ENCODE measurements at places on chromosomes 11 and 22.

GRCh38 chr11:2621894-2622293 lies 77.9 kb downstream of the KCNQ1OT1 start:
- no peak for DNase-seq

GRCh38 chr22:22389467-22389866 lies 119.1 kb downstream of the ZNF280B start:
- no peak for DNase-seq

GRCh38 chr22:43905681-43906080 lies 13.9 kb upstream of the PNPLA5 start:
- no peak for DNase-seq

GRCh38 chr11:130725421-130726233 lies 190.7 kb downstream of the SNX19 start:
- no peak for DNase-seq

DNA sequence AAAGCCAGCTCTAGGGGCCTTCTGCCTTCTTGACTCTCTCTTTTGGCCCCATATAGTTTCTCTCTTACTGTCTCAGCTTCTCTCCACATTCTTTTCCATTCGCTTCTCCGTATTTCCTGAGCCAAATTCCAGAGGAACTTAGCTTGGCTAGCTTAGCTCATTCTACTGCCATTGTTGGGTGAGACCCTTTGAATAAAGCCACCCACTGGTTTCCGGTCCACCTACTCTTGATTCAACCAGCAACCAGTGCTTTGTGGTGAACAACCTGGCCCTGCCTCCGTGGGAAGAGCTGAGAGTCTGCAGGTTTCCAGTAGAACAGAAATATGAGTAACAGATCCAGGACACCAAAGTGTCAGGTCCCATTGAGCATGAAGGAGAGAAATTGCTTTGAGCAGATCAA lies 81.3 kb upstream of the ARHGAP20 start:
- peak; percentile 7 for DNase-seq

DNA sequence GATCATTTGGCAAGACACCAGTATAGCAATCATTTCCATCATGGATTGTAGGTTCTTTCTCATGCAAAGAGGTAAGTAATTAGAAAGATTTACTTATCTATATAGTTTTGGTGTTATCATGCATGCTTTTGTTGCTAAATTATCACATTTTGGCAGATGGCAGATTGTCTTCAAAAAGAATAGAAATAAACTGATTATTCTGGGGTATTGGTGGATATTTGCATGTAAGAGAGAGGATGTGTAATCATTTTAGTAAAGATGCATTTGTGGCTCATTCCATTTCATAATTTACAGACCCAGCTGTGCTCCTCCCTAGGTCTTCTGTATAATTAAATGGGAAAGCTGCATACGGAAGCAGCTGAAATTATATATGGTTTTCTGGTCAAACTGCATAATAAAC lies 875.7 kb upstream of the ANO3 start:
- no peak for DNase-seq

- no peak for DNase-seq
These were observed at the start of gene FIBIN for GRCh38 chr11:26993965-26994457. TSS of gene FIBIN (plus strand) at chr11:26994112. CDS start at chr11:26994527, 415 bp downstream.

- no peak for DNase-seq
These were observed 121.9 kb downstream of the ARHGAP42 start for GRCh38 chr11:100808904-100809491.

DNA sequence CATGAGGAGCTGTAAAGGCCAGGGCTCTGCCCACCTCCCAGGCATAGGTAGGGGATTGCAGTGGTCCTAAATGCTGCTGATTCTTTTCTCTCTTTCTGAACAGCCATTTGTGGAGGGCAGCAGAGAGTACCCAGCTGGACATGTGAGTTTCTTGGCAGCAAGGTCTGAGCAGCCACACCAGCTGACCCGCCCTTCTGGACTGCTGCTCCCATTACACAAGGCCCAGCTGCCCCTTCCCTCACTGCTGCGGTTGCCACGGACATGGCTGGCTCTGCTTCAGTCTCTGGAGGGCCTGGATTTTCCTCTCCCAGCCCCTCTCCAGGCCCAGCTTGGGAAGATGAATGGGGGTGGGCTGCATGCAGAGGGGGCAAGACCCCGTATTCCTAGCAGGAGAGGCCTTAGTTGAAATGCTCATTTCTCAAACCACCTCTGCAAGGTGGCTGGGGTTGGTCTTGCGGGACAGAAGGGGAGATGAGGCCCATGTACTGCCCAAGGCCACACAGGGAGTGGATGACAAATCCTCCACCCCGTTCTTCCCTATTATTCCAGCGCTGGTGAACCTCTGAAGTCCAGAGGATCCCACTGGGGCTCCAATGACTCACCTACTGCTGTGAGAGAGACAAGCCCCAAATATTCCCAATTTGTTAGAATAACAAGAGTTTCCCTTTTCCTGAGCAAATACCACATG lies 4.6 kb downstream of the LGALS12 start:
- no peak for DNase-seq

DNA sequence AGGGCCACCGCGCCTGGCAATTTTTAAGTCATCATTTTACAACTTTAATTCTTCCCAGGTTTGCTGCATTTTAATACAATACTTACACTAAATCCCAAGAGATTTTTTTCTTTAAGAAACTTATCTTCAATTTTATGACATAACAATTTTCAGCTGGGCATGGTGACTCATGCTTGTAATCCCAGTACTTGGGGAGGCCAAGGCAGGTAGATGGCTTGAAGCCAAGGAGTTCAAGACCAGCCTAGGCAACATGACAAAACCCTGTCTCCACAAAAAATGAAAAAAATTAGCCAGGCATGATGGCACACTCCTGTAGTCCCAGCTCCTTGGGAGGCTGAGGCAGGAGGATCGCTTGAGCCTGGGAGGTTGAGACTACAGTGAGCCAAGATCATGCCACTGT lies 38.8 kb downstream of the CLDN25 start:
- DNase-seq, result no peak

DNA sequence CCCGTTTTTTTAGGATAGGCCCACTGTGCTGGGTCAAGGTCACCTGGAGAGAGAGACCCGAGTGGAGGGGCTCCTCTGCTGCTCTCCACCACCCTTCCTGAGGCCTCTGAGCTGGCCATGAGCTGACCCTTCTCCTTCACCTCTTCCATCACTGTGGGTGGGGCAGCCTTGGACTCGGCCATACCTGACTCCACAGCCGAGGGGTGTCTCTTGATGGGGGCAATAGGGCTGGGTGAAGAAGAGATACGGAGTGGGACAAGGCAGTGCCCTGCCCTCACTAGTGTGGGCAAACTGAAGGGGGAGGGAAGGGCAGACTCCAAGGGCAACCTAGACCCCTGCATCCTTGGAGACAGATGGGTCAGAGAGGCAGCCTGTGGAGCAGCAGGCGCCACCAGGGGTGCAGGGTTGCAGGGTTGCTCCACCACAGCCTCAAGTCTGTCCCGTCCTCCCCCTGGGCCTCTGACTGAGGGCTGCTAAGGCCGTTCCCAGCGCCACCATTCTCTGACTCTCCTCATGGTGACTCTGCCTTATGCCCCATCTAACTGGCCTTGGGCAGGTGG lies 20.1 kb upstream of the NECTIN1 start:
- no peak for DNase-seq

- DNase-seq, result no peak
These were observed 142.5 kb downstream of the APOL5 start for GRCh38 chr22:35860087-35860733.

DNA sequence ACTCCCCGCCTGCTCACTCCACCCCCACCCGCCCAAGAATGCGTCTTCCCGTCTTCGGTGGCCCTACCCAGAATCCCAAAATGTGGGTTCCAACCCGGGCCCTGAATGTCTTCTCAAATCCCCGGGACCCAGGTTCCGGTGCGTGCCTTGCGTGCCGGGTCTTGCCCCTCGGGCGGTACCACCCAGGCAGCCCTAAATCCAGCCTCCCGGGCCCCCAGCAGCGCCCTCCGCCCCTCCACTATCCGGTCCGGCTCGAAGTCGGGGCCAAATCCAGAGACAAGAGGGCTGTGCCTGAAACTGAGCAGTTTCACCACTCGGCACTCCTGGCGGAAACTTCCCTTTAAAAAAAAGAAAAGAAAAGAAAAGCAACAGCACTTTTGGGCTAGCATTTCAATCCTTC lies 16.3 kb upstream of the CCT8L2 start:
- no peak for DNase-seq

DNA sequence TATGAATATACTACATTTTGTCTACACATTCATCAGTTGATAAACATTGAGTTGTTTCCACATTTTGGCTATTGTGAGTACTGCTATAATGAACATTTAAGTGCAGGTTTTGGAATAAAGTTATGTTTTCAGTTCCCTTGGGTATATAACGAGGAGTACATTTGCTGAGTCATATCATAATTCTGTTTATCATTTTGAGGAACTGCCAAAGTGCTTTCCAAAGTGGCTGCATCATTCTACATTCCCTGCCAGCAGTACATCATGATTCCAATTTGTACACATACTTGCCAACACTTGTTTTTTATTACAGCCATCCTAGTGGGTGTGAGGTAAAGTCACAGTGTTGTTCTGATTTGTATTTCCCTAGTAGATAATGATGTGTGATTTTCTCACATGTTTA lies 1458.6 kb upstream of the TENM4 start:
- DNase-seq, result no peak

DNA sequence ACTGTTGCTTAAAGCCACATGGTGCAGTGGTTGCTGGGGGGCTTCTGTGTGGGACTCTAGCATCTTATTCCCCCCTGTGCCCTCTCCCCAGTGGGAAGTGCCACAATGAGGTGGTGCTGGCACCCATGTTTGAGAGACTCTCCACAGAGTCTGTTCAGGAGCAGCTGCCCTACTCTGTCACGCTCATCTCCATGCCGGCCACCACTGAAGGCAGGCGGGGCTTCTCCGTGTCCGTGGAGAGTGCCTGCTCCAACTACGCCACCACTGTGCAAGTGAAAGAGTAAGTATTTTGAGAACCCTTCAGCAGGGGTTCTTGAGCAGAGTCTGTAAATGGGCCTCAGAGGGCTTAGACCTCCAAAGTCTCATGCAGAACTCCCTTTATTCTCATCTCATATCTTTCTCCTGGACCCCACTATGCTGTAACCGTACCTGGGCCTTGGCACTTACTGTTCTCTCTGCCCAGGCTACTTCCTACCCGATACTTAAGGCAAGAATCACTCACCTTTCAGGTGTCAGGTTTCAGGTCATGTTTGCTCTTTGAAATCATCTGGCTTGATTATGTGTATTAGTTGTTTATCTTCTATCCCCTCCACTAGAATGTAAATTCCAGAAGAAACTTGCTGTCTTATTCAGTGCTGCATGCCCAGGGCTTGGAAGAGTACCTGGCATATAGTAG lies 32.4 kb downstream of the PIK3IP1 start:
- DNase-seq, result no peak

DNA sequence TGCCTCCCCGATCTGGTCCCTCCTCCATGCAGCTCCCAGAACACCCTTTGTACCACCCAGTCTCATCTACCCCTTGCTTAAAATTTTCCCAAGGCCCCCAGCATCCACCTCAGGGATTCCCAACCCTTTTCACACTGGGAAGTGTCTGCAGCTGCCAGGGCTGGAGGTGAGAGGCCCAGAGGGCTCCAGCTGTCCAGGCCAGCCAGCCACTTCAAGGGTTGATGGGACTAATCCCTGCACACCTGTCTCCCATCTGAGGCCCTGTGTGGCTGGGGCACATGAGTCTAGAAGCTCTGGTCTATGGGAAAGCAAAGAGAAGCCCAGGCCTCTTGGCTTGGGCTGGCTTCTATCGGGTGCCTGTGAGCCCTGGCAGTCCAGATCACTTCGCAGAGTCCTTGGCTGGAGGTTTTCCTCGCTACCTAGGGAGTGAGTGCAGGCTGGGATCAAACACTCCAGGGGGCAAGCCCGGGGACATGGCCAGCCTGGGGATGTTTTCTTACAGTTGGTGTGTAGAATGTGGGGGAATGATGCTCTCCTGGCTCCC lies 41.1 kb upstream of the TPBGL start:
- DNase-seq, result no peak

DNA sequence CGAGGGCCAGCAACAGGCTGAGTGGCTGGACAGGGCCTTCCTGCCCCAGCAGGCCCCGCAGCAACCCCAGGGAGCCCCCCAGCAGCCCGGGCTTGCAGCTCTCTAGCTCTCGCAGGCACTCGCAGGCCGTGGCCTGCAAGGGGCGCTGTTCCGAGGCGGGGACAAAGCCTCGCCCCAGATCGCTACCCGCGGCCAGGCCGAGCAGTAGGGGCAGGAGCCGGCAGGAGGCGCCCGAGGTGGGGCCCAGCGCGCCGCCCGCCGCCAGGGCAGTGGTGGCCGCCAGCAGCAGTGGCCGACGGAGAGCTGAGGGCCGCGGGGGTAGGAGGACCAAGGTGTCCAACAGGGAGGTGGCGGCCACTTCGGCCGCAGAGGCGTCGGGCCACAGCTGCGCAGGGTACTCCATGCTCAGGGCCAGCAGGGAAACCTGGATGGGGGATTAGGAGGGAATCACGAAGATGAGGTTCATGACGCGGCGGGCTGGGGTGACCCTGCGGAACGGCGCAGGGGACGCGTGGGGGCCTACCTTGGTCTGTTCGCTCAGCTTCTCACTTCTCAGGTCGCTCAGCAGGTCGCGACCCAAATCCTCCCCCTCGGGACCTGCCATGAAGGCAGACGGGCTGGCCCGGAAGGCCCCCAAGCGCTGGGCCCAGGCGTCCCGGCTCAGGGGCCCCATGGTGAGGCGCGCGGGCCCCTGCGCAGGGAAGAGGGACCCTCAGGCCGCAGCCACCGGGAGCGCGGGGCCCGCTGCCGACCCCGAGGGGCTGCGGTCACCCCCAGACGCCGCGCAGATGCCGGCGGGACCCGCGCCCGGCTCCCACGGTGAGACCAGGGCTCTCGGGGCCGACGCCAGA lies 632 bp downstream of the AP5B1 start:
- peak; percentile 92 for DNase-seq

- no peak for DNase-seq
These were observed 11.7 kb upstream of the FXYD6 start for GRCh38 chr11:117888139-117888566.

DNA sequence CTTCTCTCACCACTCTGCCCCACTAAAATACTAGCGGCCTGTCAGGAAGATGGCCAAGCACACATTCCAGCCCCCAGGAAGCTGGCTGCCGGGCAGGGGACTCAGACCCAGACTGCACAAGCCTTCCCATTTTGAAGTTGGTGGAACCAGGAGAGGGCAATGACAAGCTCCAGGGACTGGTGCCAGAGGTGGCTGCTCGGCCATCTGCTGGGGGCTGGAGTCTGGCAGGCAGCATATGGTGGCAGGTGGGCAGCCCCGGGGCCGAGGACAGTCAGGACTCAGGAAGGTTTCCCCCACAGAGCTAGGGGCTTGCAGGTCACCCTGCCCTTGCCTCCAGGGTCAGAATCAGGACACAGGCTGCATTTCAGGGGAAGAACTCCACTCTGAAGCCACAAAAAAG lies 22.6 kb downstream of the KCNJ5 start:
- DNase-seq, result no peak

DNA sequence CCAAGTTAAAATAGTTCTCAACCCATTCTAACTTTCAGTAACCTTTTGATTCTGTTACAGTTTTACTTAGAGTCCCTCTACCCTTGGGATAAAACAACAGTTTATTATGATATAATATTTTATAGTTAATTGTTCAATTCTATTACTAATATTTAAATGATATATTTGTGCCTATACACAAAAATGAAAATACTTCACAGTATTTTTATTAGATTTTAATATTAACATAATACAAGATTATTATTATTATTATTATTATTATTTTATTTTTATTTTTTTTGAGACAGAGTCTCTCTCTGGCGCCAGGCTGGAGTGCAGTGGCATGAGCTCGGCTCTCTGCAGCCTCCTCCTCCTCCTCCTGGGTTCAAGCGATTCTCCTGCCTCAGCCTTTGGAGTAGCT lies 416.7 kb downstream of the NTM start:
- DNase-seq, result no peak

Measured in activated CD4-positive, alpha-beta T cell treated with anti-CD3 and anti-CD28 coated beads for 48 hours (primary cell).